ENCODE measurements at places on chromosomes 7 and 10. TPM values are rescaled to one million over a fixed set of nuclear protein-coding genes. Genes with fewer than 3 reads are reported as not detected.

DNA sequence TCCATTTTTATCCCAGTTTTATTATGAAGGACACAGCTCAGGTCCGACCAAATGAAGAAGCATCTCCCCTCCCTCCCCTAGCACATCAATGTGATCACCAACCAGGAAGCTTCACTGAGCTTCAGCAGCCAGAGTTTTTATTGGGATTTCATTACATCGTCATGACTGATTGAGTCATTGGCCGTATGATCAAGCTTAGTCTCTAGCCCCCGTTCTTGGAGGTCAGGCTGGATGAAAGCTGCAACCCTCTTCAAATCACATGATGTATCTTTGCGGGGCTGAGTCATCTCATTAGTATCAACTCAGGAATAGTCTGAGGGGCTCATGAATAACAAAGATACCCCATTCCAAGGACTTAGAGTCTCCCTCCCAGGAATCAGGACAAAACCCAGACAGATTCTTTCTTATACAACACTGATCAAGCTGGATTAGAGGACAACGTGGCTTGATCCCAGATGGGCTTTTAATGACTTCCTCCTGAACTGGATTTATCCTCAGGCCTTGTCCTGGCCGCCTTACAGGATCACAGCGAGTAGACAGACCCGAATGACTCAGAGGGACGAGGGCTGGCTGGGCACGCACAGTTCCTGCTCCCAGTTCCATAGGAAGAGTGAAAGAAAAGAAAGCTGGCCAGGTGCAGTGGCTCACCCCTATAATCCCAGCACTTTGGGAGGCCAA, 14.5 kb downstream of the LIMK1 start:
- peak; percentile 84 for DNase-seq

GRCh38 chr10:93598157-93598556, 2.9 kb downstream of the RBP4 start:
- DNase-seq: no peak

DNA sequence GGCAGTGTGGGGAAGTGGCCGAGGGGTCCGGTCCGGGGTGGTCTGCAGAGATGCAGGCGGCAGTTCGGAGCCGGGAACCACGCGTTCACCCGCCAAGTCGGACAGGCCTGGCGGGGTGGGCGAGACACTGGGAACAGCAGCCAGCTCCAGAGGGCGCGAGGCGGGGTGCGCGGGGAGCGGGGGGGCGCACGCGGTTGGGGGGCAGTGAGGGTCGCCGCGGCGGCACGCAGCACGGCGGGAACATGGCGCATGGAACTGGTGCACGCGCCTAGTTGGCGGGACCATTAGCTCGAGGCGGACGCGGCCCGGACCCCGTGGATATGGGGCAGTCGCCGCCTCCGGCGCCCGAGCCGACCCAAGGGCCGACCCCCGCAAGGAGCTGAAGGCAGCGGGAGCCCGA, 635.9 kb downstream of the ZNF37A start:
- no peak for DNase-seq

GRCh38 chr10:114397651-114398145, 6.6 kb downstream of the AFAP1L2 start:
- DNase-seq: no peak

GRCh38 chr10:13483073-13483472, 45.7 kb downstream of the BEND7 start:
- no peak for DNase-seq

- no peak for DNase-seq
These were observed 208.1 kb downstream of the AHR start for GRCh38 chr7:17506596-17506995.

DNA sequence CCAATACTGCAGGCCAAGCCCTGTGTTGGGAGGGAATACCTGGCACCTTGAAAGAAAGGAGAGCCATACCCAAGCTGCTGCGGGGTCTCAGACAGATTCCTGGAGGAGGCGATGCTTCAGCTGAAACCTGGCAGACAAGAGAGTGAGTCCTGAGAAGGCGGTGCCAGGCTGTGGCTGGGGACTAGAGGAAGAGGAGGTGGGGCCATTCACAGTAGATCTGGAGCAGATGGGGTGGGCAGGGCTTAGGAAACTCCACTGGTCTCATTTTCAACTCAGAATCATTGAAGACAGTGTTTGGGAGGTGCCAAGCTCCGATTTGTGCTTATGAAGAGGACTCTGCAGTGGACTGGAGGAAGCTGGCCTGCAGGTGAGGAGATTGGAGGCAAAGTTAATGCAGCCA, 236.3 kb upstream of the MKI67 start:
- DNase-seq: no peak

- peak; percentile 96 for DNase-seq
These were observed at the start of gene GSTO2 for GRCh38 chr10:104268713-104269645. Gene GSTO2 (plus strand): TSS chr10:104269184. CDS start chr10:104274916, 5,732 bp downstream.

- DNase-seq: no peak
These were observed 813 bp upstream of the MTURN start for GRCh38 chr7:30133736-30134610.

DNA sequence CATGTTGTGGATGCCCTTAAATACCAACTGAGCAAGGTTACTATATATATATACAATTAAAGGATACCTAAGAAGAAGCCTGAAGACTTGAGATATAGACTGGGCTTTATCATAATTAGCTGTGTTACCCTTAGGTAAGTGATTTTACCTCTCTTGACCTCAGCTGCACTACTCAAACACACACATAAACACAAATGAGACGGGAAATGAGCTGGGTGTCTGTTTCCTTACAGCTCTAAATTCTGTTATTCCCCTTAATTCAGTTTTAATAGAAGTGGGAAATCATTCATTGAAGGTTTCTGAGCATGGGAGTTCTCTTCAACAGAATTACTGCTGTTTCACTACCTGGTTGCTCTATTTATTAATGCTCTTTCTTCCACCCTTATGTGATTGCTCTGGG, 60.7 kb downstream of the GBF1 start:
- no peak for DNase-seq

GRCh38 chr10:102195296-102195870, 30.7 kb upstream of the ELOVL3 start:
- no peak for DNase-seq

DNA sequence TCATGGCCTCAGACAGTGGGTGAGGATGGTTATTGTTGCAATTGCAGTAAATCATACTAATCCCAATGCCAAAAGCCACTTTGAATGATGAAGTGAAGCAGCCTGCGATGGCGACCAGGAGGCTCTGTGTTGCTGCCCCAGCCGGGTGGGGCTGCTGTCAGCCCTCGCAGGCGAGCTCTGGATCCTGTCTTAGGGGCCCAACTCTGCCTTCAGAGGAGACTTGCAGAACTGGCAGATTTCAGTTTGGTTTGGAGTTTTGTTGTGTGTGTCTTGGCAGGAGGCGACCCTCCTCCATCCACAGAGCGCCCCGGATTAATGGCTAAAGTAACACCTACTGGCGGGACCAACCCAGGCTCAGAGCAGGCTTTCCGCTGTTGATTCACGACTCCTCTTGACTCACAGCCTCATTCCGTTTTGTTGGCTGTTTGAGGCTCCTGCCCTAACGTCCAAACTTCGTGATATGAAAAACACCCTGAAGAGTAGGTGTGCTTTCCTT, 67.9 kb upstream of the BMPER start:
- no peak for DNase-seq

DNA sequence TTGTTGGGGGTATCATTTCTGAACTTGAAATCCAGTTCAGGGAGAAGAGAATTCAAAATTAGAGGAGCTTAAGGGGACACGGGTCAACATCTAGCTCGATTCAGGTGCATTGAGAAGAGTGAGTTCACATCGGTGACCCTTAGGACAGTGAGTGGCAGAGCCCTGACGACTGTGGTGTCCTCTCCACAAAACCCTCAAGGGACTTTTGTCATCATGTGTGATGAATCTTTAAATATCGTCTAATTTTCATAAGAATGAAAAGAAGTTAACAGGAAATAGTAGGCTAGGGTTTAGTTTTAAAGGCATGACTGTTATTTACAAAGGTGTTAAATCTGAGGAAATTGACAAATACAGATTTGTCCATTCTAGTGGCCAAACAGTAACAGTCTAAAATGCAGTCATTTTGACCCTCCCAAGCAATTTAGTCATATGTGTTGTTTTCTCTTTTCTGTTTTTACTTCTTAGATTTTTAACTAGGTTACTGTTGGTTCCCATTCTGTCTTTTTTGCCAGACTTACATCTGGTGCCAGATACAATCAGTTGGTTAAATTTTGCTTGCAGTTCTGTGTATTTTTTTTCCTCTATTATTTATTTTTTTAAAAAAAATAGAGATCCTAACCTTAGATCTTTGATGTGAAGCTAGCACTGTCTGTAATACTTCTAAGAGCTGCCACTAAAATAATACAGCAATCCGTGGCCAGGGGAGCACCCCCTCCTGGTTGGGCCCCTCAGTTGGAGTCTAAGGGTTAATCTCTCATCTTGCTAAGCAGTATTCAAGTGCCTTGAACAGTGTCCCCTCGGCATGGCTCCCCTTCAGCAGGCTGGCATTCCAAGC, 34.9 kb upstream of the SH2B2 start:
- no peak for DNase-seq

DNA sequence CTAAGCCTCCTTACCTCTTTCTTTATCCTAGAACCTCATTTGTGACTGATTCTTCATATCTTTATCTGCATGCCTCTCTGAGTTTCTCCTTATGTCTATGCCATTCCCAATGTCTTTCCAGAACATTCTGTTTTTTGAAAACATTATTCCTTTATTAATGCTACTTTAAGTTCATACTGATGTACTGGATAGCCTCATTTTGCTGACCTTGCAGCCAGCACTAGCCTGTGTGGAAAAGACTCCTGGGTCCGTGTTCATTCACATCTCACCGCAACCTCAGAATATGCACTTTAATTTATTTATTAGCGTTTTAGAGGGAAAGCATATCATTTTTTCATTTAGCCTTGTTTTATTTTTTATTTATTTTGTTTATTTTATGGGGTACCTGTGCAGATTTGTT, 208.1 kb upstream of the NPVF start:
- DNase-seq: no peak

- no peak for DNase-seq
These were observed 618.9 kb upstream of the IGFBP3 start for GRCh38 chr7:46539892-46540483.

DNA sequence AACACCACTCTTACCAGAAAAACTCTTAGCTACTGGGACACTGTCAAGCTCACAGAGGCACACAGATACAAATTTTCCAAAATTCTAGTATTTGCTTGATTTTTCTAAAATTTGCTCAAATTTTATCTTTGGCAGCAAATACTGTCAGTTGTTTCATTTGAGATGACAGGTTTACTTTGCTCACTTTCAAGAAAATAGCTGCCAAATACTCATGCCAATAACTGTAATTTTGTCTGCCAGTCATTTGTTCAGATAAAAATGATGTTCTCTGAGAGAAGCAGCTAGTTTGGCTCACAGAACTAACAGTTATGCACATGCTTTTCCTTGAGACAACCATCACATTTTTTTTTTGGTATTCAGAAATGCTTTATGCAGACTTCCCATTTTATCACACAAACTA, 82.8 kb downstream of the LRRC18 start:
- DNase-seq: no peak

DNA sequence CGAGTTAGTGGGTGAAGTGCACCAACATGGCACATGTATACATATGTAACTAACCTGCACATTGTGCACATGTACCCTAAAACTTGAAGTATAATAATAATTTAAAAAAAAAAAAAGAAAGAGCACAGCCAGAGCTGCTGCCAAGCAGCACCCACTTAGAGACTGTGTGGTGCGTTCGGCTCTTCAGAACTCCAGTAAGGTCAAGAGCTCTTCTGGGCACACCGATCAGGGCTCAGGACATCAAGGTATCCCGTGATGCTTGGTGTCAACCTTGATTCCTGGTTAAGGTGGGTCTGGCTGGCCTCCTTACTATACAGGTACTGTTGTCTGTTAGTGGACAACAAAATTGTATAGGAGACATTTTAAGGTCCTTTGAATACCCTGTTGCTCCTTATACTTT, 385.7 kb upstream of the AKR1E2 start:
- no peak for DNase-seq

DNA sequence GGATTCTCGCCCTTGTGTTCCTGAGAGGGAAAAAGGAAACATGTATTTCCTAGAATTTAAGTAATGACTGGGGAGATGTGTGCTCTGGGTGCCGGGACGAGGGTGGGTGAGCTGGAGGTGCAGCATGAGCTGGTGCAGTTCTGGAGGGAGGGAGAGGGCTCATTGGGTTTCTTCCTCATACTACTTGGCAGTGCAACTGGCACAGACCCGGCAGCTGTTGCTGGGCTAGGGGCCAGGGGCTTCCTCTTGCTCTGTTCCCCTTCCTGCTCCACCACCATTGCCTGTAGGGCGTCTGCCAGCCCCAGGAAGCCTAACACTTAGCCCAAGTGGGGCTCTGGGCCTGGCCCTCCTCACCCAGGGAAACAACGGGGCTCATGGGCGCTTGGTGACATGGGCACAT, 5.9 kb downstream of the RET start:
- DNase-seq: no peak

The ZNF862 gene
- 15.1 TPM for total RNA-seq

The LOXL4 gene
- 7.8 TPM for total RNA-seq

The HK1 gene
- 189 TPM for total RNA-seq

The SAMD9 gene
- total RNA-seq: 3.0 TPM

The HTR7 gene
- 0.62 TPM for total RNA-seq

The TSPAN15 gene
- 186 TPM for total RNA-seq

All from PC-3 (cell line).